ENCODE measurements at places on chromosomes 12 and 14. TPM values are rescaled to one million over a fixed set of nuclear protein-coding genes. Genes with fewer than 3 reads are reported as not detected.

- no peak for DNase-seq
Observed at GRCh38 chr14:24071144-24071697, at the start of gene CPNE6. Gene CPNE6, plus strand, starts transcription at chr14:24071562. Its CDS starts 1,375 bp downstream, at chr14:24072937.

DNA sequence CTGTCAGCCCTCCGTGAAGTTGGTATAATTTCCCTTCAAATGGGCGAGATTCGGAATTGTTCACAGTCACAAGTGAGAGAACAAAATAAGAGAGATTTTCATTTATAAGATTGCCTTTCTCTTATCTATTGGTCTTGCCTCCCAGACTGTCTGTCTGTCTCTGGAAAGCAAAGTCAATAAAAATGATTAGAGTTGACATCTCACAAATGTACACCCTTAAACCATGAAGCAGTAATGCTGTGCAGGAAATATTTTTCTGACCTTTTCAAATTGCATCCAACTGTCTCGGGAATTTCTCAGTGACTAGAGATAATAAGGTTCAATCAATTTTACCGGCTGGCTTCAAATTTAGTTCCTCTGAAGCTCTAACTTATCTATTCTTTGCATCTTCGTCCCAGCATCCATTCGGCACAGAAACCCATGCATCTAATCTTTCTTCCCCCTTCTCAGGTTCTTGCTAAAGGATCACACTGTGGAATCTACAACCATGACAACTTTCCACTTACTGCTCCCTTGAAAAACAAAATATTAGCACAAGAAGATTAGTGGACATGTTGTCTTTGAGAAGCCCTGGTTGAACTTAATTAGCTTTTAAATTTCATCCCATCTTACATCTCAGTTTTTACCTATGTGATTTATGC lies 93.1 kb downstream of the RMST start:
- no peak for DNase-seq

The KRT82 gene
- total RNA-seq = not detected

GRCh38 chr14:92552066-92552465 lies 38.5 kb downstream of the RIN3 start:
- DNase-seq = no peak

DNA sequence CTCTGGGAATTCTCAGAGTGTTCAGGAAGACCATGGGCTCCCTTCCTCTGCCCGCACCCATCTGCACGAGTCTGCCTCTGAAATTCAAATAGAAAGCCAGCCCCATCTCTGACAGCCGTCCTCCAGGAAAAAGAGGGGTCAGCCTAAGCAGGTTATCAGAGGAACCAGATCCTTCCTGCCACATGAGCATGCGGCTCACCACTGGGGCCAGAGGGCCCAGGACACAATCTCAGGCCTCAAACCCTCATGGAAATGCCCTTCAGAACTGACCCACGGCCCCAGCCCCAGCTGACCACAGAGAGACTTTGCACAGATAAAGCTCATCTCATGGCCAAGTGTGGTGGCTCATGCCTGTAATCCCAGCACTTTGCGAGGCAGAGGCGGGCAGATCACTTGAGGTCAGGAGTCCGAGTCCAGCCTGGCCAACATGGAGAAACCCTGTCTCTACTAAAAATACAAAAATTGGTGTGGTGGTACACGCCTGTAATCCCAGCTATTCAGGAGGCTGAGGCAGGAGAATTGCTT lies 23.2 kb downstream of the PXN start:
- no peak for DNase-seq

DNA sequence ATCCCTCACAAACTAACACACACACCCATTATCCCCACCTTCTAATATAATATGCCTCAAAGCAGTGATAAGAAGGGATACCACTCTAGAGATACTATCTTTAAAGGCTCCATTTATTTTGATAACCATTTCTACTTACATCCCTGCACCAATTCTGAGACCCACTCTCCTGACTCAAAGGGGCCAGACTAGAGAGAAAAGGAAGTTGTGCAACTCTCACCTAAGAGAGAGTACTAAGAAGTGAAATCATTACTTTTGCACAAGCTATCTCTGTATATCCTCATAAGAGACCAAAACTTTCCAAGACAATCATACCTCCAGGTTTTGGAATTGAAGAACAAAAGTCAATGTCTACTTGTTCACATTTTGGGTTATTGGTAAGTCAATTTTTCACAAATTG lies 45.4 kb upstream of the USP15 start:
- DNase-seq = no peak

- DNase-seq = no peak
Observed at GRCh38 chr14:79369359-79370332, 841.7 kb downstream of the DIO2 start.

GRCh38 chr12:123573870-123574269 lies 10.5 kb upstream of the TMED2 start:
- no peak for DNase-seq

The OTX2 gene
- total RNA-seq = not detected

The TAS2R30 gene
- 6.0 TPM for total RNA-seq

DNA sequence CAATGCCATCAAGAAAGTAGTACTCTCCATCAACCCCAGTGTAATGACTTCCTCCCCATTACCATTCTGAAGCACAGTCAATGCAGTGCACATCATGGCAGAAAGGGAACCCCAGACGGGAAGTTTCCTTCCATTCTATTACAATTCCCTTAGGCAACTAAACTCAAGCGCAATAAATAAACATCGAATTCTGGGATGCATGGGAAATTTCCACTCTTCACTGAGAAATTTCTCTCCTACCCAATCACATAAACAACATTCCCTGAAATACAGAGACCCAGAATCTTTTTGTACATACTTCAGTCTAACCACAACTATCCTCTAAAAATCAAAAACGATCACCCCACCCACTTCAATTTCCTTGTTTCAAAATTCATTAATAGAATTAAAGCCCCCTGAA lies 20.0 kb downstream of the SARNP start:
- no peak for DNase-seq

GRCh38 chr12:14950982-14951746 lies 10.2 kb downstream of the ARHGDIB start:
- no peak for DNase-seq

The GYS2 gene
- total RNA-seq = not detected

The NPFF gene
- not detected for total RNA-seq

GRCh38 chr12:1611803-1612572 lies 17.0 kb upstream of the WNT5B start:
- no peak for DNase-seq

The TMEM132D gene
- not detected for total RNA-seq

The TESPA1 gene
- total RNA-seq = 35.1 TPM

The DAZAP2 gene
- 362 TPM for total RNA-seq

DNA sequence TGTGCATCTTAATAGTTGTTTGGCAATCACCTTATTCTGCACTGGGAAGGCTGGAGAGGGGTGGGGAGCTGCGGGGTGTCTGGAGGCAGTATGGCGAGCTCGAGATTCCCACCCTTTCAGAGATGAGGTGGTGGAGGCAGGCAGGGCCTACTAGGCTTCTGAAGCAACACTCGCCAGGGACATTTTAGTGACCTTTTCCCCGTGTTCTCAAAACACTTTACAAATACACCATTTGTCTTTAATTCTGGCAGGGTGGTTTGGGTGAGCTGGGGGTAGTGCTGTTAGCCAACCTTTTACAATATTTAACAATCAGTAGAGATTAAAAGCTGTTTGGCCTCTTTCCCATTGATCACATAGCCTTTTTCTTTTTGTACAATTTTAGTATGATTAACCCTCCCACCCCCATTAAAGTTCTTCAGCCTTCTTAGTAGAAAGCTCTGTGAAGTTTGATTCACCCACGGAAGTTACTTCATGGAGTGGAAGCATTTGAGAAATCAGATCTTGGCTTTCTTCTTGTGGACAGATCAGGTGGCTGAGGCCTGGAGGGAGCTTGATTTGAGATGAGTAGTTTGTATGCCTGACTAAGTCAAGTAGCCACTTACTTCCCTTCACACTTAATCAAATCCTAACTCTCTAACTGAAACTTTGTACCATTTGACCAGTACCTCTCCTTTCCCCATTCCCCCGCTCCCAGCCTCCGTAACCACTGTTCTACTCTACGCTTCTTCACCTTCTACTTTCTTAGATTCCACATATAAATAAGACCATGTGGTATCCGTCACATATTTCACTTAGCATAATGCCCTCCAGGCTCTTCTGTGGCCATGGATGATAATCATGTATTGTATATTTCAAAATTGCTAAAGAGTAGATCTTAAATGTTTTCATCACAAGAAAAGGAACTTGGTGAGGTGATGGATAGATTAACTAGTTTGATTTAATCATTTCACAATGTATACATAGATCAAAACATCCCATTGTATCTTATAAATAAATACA lies 41.0 kb downstream of the TRAF3 start:
- no peak for DNase-seq

DNA sequence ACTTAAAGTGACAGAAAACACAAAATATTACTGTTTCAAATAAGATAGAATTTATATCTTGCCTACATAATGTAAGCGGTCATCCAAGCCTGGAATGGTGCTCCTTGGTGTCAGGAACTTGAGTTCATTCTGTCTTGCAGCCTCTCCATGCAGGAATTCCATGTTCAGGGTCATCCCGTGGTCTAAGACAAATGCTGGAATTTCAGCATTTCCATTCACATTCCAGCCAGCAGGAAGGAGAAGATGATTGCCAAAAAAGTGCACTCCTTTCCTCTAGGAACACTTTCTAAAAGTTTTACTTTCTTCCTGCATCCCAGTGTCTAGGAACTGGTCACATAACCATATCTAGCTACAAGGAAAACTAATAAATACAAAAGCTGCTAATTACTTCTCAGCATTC lies 106.3 kb downstream of the PTPRO start:
- no peak for DNase-seq

The ASPG gene
- total RNA-seq = not detected

- DNase-seq = no peak
Observed at GRCh38 chr14:24935796-24936195, 114.2 kb downstream of the STXBP6 start.

- no peak for DNase-seq
Observed at GRCh38 chr14:68596701-68597100, 196.2 kb downstream of the ZFP36L1 start.

DNA sequence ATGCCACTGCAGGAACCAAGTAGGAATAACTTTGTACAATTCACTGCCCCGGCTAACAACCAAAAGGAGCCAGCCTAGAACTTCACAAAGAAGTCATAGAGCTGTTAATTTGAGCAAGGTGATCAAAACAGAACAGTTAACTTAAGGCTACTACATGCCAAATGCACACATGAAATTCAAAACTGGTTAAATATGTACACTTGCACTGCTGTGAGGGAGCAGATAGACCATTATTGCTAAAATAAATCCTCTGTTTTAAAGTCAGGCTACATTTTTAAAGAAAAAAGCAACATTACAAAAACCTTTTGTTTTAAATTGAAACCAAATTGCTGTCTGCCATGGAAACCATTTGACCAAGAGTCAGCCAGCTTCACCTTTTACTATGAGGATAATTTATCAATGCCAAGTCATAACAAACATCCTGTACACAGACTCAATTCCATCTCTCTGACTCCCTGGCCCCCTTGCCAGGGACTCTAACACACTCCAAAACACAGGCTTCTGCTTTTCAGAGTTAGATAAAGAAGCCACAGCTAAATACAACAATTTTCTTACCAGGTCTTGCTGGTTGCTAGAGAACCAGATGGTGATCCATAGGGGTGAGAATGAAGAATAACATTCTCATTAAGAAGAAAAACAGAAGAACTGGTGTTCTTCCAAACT lies 84.0 kb downstream of the LRP6 start:
- DNase-seq = no peak

- no peak for DNase-seq
Observed at GRCh38 chr12:13162904-13163303, 33.6 kb upstream of the EMP1 start.

DNA sequence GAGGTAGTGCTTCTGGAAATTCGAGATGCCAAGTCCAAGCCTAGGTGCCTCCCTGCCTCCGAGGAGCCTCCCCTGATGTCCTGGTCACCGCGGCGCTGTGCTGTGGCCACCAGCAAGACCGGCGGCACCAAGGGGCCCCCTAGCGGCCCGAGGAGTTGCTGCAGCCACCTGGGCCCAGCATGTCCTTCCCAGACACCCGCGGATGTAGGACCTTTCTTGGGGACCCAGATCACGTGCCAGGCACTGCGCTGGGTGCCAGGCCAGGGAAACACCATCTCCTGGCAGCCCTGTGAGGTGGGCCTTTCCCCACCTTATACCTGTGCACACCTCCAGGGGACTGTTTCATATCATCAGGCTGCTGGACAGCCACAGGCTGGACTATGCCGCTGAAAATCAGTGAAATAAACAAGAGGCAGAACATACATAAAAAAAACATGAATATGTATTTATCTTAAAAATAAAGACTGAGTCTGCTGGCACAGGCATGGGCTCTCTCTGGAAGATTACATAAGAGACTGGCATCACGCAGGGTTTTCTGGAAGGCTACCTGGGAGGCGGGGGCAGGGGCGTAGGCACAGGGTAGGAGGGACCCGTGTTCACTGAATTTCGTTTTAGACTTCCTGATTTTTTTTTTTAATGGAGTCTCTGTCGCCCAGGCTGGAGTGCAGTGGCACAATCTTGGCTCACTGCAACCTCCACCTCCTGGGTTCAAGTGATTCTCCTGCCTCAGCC lies 15.9 kb upstream of the HHIPL1 start:
- DNase-seq = peak; percentile 88

The ULK1 gene
- total RNA-seq = 6.9 TPM

The OR6C76 gene
- not detected for total RNA-seq

GRCh38 chr12:81296556-81297305 lies 218.9 kb downstream of the ACSS3 start:
- no peak for DNase-seq

GRCh38 chr12:119178544-119179334 lies at the start of gene HSPB8:
Gene HSPB8, plus strand, starts transcription at chr12:119178931. Its CDS starts 382 bp downstream, at chr12:119179313.
- DNase-seq = no peak

DNA sequence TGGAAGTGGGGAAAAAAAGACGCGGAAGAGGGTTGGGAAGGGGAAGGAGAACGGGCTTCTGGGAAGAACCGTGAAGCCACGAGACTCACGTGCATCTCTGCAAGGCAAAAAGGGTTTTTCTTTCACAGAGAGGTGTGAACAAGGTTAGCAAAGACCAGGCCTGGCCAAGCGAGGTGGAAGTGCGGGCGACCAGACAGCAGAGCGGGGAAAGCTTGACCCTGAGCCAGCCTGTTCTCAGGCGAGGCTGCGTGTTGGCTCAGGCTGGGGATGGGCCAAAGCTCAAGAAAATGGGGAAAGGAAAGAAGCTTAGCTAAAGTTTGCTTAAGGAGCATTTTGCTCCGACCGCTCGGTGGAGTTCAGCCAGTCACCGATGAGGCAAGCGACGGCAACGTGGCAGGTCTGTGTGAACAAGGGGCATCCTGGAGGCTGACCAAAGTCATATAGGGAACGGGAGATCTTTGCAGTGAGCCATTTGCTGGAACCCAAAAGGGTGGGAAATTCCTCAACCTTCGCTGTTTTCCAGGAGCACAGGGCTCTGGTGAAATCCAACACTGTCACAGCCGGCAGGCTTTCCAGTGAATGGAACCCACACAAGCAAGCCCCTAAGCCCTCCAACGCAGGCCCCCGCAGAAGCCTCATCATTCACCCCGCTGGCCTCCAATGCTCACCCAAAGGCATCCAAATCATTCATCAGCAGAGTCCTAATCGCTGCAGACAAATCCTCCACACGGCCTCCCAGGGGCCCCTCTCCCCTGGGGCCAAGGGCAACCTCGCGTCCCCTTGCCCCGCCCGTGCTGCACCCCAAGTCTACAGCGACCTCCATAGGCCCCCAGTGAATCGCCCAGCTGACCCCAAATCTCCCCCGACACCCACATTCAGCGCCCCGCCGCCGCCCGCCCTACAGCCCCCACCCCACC lies 754 bp downstream of the ZNF605 start:
- DNase-seq = peak; percentile 92

The PRMT5 gene
- total RNA-seq = 152 TPM

Measured in Karpas-422 (cell line).